Activated naive CD8-positive, alpha-beta T cell treated with anti-CD3 and anti-CD28 coated beads, Interleukin-2, amount 10 ng/mL, durations not matched to agents 7 days and 5 days (primary cell): ENCODE measurements at places on chromosomes 6 and 20. TPM values are rescaled to one million over a fixed set of nuclear protein-coding genes. Genes with fewer than 3 reads are reported as not detected.

Gene BCAS4
- total RNA-seq: 35.2 TPM

Gene FAM83B
- not detected for total RNA-seq

Gene PDE7B
- total RNA-seq: 0.14 TPM

Gene EMILIN3
- total RNA-seq: not detected

Gene TAB2
- total RNA-seq: 115 TPM

Gene GHRH
- total RNA-seq: not detected

Gene LTA
- total RNA-seq: 16.7 TPM

Gene CALHM4
- not detected for total RNA-seq

Gene LRRC1
- 3.5 TPM for total RNA-seq

Gene TCF21
- total RNA-seq: not detected

Gene OLIG3
- not detected for total RNA-seq

- no peak overlapping the region for H3K27ac ChIP-seq
- H3K4me1 ChIP-seq: no peaks in the 10 kb centered on the region
- peaks cover under 1% of the 10 kb centered on the region for H3K27me3 ChIP-seq
- no peak for DNase-seq
- no peaks in the 10 kb centered on the region for H3K36me3 ChIP-seq
Observed at GRCh38 chr6:8546496-8546895, 111.2 kb upstream of the SLC35B3 start.

DNA sequence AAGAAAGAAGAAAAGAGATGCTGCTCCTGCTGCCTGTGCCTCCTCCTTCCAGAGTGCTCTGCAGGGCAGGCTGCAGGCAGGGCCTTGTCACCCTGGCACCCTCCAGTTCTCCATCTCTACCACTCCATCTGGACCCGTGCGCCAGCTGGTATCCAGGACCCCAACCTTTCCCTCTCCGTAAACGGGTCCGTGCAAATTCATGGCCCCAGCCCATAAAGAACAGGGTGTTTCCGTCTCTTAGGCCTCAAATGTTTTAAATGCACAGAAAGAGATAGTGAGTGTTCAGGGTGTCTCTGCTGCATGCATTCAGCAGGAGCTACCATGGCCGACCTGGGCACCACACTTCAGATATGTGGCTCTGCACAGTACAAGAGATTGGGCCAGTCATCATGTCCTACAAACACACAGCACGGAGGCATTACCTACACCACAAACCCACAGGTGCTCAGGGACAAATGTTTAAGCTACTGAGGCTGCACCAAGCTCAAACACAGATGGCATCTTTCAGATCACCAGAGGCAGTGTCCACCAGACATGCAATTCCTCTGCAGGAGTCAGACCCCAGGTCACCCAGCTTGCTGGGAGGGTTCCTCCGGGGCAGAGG is 258.1 kb downstream of the DLL1 start:
- H3K4me3 ChIP-seq: no peak overlapping the region
- DNase-seq: peak; percentile 9
- H3K4me1 ChIP-seq: no peaks in the 10 kb centered on the region
- H3K27ac ChIP-seq: no peak overlapping the region
- peaks cover 4% of the 10 kb centered on the region for H3K36me3 ChIP-seq

- no peak overlapping the region for H3K27ac ChIP-seq
- H3K27me3 ChIP-seq: no peaks in the 10 kb centered on the region
- H3K4me1 ChIP-seq: no peaks in the 10 kb centered on the region
- peaks cover 3% of the 10 kb centered on the region for H3K36me3 ChIP-seq
- no peak for DNase-seq
Observed at GRCh38 chr6:15508931-15509330, 153.9 kb downstream of the DTNBP1 start.

GRCh38 chr20:52619101-52619500 is 353.1 kb upstream of the TSHZ2 start:
- no peak for DNase-seq
- H3K4me1 ChIP-seq: no peaks in the 10 kb centered on the region
- no peak overlapping the region for H3K4me3 ChIP-seq
- no peaks in the 10 kb centered on the region for H3K27me3 ChIP-seq

DNA sequence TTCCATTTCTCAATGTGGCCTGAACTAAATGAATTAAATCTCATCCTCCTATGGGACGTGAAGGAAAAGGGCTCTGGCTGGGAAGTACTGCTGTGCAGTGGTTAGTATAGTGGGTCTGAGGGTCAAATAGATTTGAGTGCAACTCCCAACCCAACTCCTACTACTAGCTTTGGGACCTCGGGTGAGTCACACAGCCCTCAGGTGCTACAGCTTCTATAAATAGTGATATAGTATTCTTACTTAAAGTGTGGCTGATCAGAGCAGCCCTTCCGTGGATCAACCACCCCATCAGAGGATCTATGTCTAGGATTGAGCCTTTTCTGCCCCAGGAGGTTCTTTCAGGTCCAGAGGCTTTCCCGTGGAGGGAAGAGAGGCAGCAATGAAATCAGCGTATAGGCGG is 904 bp upstream of the UST start:
- H3K27me3 ChIP-seq: peaks cover 63% of the 10 kb centered on the region
- no peak overlapping the region for H3K27ac ChIP-seq
- no peak for DNase-seq
- peaks cover 18% of the 10 kb centered on the region for H3K4me1 ChIP-seq
- H3K36me3 ChIP-seq: no peaks in the 10 kb centered on the region
- peak overlapping the region; percentile 94 for H3K4me3 ChIP-seq

GRCh38 chr20:23823621-23824324 is 2.8 kb downstream of the CST2 start:
- no peaks in the 10 kb centered on the region for H3K36me3 ChIP-seq
- H3K4me3 ChIP-seq: no peak overlapping the region
- H3K27me3 ChIP-seq: peaks cover 3% of the 10 kb centered on the region
- no peaks in the 10 kb centered on the region for H3K4me1 ChIP-seq

GRCh38 chr6:31186052-31186734 is 15.7 kb upstream of the POU5F1 start:
- H3K27ac ChIP-seq: no peak overlapping the region
- H3K36me3 ChIP-seq: no peaks in the 10 kb centered on the region
- no peak for DNase-seq
- H3K27me3 ChIP-seq: no peaks in the 10 kb centered on the region

DNA sequence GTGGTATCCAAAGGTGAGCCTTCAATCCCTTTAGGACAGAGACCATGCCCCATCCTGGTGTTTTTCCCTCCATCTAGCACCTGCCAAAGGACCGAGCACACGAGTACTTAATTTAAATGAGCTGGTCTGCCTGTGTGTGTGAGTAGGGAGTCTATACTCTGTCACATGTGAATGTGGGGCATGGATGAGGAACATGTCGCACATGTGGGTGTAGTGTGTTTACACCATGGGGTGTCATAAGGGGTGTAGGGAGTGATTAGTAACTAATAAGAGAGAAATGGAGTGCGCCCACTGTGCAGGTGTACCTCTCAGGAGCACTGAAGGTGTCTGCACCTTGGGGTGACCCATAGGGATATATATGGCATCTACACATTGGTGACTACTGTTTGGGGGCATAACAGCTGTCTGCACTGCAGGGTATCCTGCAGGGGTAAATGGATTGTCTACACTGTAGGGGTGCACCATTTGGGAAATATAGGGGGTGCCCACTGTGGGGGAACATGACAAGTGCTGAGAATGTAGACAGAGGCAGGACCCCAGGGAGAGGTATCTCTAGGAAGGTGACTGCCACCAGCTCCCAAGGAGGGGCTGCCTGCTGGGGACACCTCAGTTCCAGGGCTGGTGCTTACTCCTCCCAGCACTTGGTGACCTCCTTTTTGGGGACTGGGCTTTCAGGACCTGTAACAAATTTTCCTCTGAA is 53.5 kb downstream of the EBF4 start:
- no peak overlapping the region for H3K27ac ChIP-seq
- H3K4me1 ChIP-seq: peaks cover 28% of the 10 kb centered on the region
- no peak for DNase-seq
- H3K27me3 ChIP-seq: peaks cover 22% of the 10 kb centered on the region
- no peaks in the 10 kb centered on the region for H3K36me3 ChIP-seq

- H3K4me3 ChIP-seq: no peak overlapping the region
- H3K27me3 ChIP-seq: peaks cover 25% of the 10 kb centered on the region
Observed at GRCh38 chr6:25193460-25194171, 85.6 kb upstream of the CARMIL1 start.

GRCh38 chr6:154261688-154262397 is 94.8 kb downstream of the IPCEF1 start:
- H3K4me1 ChIP-seq: peaks cover 18% of the 10 kb centered on the region
- peaks cover 7% of the 10 kb centered on the region for H3K36me3 ChIP-seq
- no peak overlapping the region for H3K4me3 ChIP-seq
- H3K27ac ChIP-seq: no peak overlapping the region
- no peaks in the 10 kb centered on the region for H3K27me3 ChIP-seq

DNA sequence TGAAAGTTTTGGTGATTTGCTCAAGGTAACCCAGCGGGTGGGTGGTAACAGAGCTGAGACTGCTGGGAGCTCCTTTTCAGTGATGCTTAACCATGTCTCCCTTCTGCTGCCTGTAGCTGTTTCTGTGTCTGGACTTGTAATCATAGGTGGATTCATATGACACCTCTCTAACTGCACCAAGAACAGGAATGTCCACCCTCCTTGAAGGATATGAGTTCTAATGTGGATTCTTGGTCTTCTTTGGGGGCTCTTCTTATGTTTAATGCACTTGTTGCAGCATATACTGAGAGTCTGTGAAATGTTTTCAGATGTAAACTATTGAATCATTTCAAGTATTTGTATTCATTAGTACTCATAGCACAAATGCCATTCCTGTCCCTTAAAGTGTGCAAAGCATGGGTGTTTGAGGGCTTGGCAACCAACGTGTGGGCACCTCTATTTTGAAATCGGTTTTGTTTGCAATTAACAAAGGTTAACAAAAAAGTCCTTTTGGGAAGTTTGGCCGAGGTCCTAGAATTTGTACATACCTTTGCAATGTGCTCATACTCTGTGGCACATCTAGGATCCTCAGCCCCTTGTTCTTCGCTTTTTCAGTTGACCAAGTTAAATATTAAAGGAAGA is 138.0 kb downstream of the SOX4 start:
- no peak overlapping the region for H3K27ac ChIP-seq
- H3K36me3 ChIP-seq: no peaks in the 10 kb centered on the region
- DNase-seq: no peak

- H3K27me3 ChIP-seq: no peaks in the 10 kb centered on the region
- no peak for DNase-seq
- peaks cover 10% of the 10 kb centered on the region for H3K4me1 ChIP-seq
- H3K27ac ChIP-seq: no peak overlapping the region
- H3K36me3 ChIP-seq: peaks cover 30% of the 10 kb centered on the region
Observed at GRCh38 chr6:87654122-87654521, 47.9 kb downstream of the AKIRIN2 start.

DNA sequence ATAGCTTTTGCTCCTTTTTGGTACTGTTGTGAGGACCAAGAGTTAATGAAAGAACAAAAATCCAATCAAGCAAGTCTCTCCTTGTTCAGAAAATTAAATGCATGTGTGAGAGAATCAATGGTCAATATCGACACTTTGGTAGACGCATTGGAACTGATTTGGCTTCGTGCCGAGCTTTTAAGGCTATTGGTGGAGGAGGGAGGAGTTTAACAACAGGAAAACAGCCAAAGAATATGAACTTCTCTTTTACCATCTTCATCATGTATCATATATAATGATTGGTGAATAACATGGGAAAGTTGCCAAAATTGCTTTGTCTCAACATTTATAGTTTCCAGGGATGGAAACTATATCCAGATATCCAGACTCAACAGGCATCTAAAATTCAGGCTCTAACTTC is 266.5 kb upstream of the CITED2 start:
- H3K27me3 ChIP-seq: peaks cover 5% of the 10 kb centered on the region
- H3K36me3 ChIP-seq: no peaks in the 10 kb centered on the region
- H3K27ac ChIP-seq: no peak overlapping the region
- H3K4me3 ChIP-seq: no peak overlapping the region
- H3K4me1 ChIP-seq: peaks cover 11% of the 10 kb centered on the region
- no peak for DNase-seq

GRCh38 chr6:150058231-150058792 is 10.6 kb downstream of the ULBP3 start:
- no peak overlapping the region for H3K4me3 ChIP-seq
- H3K27me3 ChIP-seq: peaks cover 37% of the 10 kb centered on the region
- H3K36me3 ChIP-seq: no peaks in the 10 kb centered on the region
- peaks cover 11% of the 10 kb centered on the region for H3K4me1 ChIP-seq
- H3K27ac ChIP-seq: no peak overlapping the region

- no peak for DNase-seq
- peaks cover 35% of the 10 kb centered on the region for H3K36me3 ChIP-seq
- H3K27me3 ChIP-seq: no peaks in the 10 kb centered on the region
- peak overlapping the region; percentile 74 for H3K27ac ChIP-seq
Observed at GRCh38 chr6:159759645-159760044, 2.2 kb upstream of the ACAT2 start.

DNA sequence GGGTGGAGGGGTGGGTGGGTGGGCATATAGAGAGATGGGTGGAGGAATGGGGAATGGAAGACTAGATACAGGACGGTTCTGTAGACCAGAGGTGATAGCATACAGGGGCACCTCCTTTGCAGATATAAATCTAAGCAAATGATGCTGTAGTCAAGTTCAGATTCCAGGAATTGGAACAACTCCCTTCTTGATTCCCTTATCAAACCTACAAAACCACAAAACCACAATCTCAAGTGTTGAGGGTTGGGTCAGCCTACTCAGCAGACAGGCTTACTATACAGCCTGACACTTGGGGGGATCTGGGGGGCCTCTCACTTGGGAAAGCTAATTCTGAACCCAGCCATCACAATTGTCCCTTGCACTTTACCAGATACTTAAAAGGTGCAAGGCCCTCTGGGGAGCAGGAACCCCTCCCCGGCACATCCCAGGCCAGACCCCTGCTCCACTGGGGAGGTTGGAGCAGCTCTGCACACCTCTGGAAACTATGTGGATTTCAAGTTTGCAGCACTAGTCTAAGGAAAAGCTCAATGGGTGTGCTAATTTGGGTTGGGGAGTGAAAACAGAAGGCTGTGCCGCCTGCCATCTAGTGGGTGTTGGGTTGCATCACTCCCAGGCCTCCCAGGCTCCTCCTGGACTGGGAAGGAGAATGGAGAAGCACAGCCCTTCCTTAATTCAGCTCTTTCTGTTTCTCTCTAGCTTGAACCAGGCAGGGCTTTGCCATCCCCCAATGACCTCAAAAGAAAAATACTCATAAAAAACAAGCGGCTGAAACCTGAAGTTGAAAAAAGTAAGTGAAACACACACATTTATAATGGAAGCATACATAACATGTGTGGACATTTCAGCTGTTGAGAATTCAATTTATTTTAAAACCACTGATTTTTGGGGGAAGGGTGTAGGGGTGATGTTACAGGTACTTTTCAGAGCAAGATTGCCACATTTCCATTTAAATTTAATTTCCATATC is 121.2 kb upstream of the LAMP5 start:
- H3K27ac ChIP-seq: no peak overlapping the region
- no peaks in the 10 kb centered on the region for H3K4me1 ChIP-seq
- H3K36me3 ChIP-seq: no peaks in the 10 kb centered on the region
- H3K4me3 ChIP-seq: no peak overlapping the region
- no peak for DNase-seq

GRCh38 chr6:80338201-80338836 is 231.8 kb downstream of the BCKDHB start:
- H3K27me3 ChIP-seq: no peaks in the 10 kb centered on the region
- no peaks in the 10 kb centered on the region for H3K36me3 ChIP-seq
- H3K27ac ChIP-seq: no peak overlapping the region
- no peaks in the 10 kb centered on the region for H3K4me1 ChIP-seq
- DNase-seq: peak; percentile 69
- no peak overlapping the region for H3K4me3 ChIP-seq
